ENCODE measurements at places on chromosomes 2 and 18.

GRCh38 chr2:147577323-147577997 is 267.4 kb upstream of the ACVR2A start:
- no peak for DNase-seq

- DNase-seq, result no peak
These were observed 21.3 kb downstream of the MRPL19 start for GRCh38 chr2:75667884-75668283.

- no peak for DNase-seq
These were observed 344.5 kb upstream of the LRRTM4 start for GRCh38 chr2:77866661-77867060.

- DNase-seq, result no peak
These were observed 102.9 kb downstream of the DHRS9 start for GRCh38 chr2:169172151-169172735.

GRCh38 chr2:120018549-120018948 is 5.7 kb downstream of the EPB41L5 start:
- no peak for DNase-seq

DNA sequence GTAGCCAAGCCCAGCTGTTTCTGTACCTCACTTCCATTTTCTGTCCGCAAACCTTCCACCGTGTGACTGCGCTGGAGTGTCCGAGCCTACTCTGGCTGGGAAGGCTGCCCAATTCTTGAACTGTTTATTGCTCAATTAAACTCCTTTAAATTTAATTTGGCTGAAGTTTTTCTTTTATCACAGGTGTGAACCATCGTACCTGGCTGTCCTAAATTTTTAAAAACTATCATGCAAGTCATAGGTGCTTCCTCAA is 6.2 kb upstream of the RNU2-63P start:
- DNase-seq, result no peak

GRCh38 chr18:7945882-7946281 is 378.8 kb downstream of the PTPRM start:
- no peak for DNase-seq

GRCh38 chr18:49368876-49369440 is 91.5 kb downstream of the DYM start:
- no peak for DNase-seq

DNA sequence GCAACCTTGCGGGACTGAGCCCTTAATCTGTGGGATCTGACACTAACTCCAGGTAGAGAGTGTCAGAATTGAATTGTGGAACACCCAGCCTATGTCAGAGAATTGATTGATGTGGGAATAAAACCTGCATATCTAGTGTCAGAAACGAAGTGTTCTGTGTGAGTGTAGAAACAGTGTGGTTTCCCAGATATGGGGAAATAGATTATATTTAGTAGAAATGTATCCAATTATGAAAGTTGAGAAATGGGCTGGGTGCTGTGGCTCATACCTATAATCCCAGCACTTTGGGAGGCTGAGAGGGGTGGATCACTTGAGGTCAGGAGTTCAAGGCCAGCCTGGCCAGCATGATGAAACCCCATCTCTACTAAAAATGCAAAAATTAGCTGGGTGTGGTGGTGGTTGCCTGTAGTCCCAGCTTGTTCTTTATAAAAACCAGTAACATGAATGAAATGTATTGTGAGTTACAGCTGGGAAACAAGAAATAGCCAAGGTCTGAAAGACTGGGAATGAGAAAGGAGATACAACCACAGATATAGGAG is 4.3 kb upstream of the TP53I3 start:
- DNase-seq, result no peak

GRCh38 chr2:119352357-119352756 is 14.3 kb downstream of the C2orf76 start:
- DNase-seq, result no peak

- no peak for DNase-seq
These were observed 36.5 kb downstream of the POLR1A start for GRCh38 chr2:86069091-86069685.
